Lung (tissue), 17 donors: ENCODE measurements at places on chromosomes 4 and X.
A peak's percentile ranks its signal among the peaks of the same experiment; 100 is the strongest.

- no peak for DNase-seq
Measured at GRCh38 chr4:1784789-1785591, 8.1 kb upstream of the FGFR3 start.

- peak; percentile 24 for DNase-seq
Measured at GRCh38 chrX:2513121-2513664, 12.4 kb upstream of the DHRSX start.

- DNase-seq: no peak
Measured at GRCh38 chr4:26751838-26752237, 108.8 kb upstream of the STIM2 start.

GRCh38 chr4:11566444-11567022 lies 137.8 kb upstream of the HS3ST1 start:
- DNase-seq: no peak

GRCh38 chr4:144360146-144360793 lies 219.8 kb upstream of the GYPA start:
- no peak for DNase-seq

GRCh38 chrX:134180601-134181274 lies 56.2 kb upstream of the CCDC160 start:
- DNase-seq: no peak

DNA sequence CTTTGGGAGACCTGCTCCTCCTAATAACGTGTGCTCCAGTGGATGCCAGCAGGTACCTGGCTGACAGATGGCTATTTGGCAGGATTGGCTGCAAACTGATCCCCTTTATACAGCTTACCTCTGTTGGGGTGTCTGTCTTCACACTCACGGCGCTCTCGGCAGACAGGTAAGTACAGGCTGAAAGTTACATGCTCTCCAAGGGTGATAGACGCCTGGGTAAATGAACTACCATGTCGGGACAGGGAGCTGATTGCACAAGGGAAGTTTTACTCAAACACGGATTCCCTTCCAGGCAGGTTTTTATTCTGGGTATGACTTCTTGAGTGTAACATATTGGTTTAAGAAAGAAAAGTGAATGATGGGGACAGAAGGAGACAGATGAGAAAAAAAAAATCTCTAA lies 836 bp downstream of the GRPR start:
- DNase-seq: no peak

DNA sequence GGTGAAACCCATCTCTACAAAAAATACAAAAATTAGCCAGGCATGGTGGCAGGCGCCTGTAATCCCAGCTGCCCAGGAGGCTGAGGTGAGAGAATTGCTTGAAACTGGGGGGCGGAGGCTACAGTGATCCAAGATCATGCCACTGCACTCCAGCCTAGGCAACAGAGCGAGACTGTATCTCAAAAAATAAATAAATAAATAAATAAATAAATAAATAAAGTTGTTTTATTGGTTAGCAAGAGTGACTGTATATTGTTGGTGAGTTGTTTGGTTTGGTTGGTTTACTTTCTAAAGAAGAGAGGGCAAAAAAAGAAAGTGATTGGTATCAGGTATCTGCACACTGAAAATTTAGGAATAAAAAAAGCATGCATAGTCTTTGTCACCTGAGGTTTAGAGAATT lies 501.0 kb downstream of the RPA4 start:
- DNase-seq: no peak

- no peak for DNase-seq
Measured at GRCh38 chr4:81482326-81482725, 10.6 kb upstream of the RASGEF1B start.

- DNase-seq: peak; percentile 84
Measured at GRCh38 chr4:4395849-4396627, 9.1 kb downstream of the NSG1 start.

DNA sequence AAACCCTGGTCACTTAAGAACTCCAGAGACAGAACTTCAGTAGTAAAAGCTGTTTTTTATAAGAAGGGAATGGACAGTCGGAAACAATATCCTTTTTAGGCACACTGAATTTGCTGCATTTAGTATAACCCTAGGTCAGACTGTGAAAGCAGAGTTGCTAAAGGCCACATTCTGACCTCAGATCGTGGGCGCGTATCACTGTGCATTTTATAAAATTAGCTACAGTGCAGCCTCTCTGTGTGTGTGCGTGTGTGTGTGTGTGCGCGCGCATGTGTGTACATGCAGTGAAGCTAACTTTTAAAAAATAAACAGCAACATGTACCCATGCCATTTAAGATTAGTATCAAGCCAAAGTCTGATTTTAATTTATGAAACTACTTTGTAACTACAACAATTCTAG lies 8.0 kb downstream of the ZNF827 start:
- DNase-seq: no peak

DNA sequence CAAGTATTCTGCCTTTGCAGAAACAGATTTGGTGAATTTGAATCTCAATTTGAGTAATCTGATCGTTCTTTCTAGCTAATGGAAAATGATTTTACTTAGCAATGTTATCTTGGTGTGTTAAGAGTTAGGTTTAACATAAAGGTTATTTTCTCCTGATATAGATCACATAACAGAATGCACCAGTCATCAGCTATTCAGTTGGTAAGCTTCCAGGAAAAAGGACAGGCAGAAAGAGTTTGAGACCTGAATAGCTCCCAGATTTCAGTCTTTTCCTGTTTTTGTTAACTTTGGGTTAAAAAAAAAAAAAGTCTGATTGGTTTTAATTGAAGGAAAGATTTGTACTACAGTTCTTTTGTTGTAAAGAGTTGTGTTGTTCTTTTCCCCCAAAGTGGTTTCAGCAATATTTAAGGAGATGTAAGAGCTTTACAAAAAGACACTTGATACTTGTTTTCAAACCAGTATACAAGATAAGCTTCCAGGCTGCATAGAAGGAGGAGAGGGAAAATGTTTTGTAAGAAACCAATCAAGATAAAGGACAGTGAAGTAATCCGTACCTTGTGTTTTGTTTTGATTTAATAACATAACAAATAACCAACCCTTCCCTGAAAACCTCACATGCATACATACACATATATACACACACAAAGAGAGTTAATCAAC lies 15.3 kb downstream of the PLP1 start:
- no peak for DNase-seq

DNA sequence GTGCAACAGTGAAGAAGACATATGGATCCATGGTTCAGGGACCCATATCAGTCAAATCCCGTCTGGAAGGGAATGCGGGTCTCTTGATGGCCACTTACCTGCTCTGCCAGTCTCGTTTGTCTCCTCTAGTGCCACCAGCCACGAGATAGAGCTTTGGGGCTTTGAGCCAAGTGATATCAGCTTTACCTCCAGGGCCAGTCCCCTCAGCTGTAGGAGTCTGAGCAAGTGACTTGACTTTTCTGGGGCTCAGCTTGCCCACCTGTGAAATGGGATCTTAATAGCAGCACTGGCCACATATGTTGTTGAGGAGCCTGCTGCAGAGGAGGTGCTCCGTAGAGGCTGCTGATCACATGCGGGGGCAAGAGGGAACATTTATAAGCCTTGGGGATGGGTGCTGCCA lies 1.2 kb downstream of the SLC2A9 start:
- no peak for DNase-seq

GRCh38 chrX:115177932-115178331 lies 11.3 kb upstream of the RBMXL3 start:
- no peak for DNase-seq

DNA sequence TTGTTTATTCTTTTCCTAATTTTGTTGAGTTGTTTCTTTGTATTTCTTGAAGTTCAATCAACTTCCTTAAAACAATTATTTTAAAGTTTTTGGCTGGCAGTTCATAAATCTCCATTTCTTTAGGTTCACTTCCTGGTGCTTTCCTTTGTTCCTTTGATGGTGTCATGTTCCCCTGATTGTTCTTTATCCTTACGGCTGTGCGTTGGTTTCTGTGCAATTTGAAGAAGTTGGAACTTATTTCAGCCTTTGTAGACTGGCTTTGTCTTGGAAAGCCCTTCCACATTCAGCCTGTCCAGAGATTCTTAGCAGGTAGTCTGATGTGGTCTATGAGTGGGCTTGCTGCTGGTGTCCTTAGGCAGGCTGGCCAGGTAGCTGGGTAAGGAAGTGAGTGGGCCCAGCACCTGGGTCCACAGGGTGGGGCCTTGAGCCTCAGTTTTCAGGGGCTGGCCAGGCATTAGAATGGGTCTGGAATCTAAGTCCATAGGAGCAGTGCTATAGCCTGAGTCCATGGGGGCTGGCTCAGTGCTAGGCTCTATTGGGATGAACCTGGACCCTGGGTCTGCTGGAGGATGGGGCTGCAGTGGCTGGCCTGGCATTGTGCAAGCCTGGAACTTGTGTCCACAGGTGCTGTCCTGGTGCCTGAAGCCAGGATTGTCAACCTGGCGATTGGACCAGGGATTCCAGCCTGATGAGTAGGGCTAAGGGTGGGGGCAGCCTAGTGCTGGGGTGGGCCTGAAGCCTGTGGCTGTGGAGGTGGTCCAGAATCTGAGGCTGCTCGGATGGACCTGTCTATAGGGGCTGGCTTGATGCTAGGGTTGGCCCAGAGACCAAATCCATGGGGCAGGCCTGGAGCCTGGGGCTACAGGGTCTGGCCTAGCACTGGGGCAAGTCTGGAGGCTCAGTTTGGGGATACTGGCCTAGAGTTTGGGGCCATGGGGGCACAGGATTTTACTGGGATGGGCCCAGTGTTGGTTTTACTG lies 152.4 kb downstream of the STAG2 start:
- DNase-seq: no peak

- no peak for DNase-seq
Measured at GRCh38 chr4:35604252-35604651, 640.1 kb downstream of the ARAP2 start.

DNA sequence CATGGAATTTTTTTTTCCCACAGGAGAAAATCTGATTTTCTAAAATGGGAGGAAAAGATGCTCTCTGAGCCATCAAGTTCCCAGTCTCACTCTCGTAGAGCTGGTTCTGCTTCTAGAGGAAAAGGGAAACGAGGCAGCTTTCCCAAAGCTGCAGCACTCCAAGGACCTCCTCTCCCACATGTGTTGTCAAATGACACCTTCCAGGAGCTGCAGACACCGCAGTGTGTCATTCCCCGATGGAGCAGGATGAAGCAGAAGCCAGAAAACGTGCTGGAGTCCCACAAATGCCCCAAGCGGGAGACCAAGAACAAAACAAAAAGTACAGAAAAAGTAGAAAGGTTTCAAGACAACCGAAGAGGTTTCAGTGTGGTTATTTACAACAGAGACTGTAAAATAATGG lies 348.1 kb downstream of the ARHGAP10 start:
- DNase-seq: no peak

DNA sequence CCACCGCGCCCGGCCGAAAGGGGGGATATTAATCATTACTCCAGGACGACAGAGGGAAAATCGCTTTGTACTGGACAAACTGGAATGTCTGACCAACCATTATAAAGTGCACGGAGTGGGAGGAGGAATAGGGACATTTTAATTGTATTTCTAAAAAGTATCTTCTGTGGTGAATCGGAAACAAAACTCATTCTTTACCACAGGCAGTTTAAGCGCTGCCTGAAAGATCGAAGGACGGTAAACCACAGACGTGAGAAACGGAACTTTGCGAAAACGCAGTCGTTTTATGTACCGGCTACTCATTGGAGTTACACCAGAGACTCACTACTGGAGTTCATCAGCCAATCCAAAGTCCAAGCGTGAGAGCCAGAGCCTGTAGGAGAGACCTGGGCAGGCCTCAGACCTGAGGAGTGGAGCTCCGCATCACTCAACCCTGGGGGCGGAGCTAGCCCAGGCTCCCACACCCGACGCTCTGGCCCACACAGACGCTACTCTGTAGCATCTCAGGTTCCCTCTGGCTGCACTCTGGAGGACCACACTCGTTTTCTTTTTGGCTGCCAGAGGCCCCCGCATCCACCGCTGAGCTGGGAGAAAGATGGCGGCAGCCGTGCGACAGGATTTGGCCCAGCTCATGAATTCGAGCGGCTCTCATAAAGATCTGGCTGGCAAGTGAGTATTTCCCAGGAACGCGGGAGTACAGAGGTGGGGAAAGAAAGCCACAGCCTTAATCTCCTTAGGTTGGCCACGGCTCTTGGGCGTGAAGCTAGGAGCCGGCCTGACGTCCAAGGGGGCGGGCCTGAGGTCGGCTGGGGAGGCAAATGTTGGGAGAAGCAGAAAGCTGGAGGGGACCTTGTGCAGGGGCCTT lies at the start of gene COPS4:
Gene COPS4 (plus strand): TSS at position 554 of the 865 bp plus-strand sequence. CDS start 42 bp downstream, at position 596.
- peak; percentile 100 for DNase-seq

DNA sequence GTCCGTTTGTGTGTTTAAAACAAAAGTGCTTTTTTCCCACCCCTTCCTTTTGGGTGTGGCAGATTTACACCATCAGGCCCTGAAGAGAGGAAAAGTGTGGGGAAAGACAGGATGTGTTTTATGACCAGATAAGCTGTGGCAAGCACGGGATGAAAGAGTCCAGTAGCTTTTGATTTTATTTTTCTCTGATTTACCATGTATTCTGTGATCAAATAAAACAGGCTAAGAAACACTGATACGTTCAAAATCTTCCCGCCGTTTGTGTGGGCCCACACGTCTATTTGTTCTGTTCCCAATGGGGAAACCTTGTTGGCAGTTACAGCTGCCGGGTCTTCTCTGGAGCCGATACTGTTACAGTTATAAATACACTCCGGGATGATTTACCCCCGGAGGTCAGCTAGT lies 10.8 kb downstream of the LRP2BP start:
- peak; percentile 68 for DNase-seq

DNA sequence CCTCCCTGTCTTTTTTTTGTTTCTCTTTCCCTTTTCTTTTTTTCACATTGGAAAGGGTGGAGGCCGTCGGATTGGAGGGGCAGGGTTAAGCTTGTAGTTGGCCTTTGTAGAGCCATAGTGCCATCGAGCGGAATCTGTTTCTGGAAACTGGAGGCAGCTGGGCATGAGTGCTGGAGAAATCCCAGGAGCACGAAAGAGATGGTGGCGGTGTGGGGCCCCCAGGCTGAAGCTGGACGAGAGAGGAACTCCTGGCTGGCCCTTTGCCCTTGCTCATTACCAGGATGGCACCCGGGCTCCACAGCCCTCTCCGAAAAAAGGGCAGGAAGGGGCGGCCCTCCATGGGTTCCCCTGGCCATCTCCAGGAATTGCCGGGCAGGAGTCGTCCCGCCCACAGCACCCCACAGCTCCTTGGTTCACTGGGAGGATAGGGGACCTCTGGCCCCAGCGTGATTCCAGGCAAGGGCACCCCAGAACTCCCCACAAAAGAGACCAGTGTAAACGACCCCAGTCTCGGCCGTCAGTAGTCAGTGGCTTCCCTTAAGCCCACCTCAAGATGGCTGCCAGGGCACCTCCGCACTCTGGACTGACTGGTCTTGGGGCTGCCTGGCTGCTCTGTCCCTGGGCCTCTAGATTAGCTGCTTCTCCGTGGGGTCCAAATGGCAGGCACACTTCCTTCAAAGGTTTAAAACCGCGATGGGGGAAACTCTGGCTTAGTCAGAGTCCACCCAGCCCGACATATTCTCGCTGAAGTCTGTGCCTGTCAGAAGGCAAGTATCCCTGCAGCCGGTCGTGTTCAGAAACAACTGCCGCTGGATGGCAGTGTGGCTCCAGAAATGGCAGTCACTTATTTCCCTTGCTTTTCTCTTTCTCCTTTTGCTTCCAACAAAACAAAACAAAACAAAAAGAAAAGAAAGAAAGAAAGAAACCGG lies 74.1 kb downstream of the NBDY start:
- peak; percentile 58 for DNase-seq

- DNase-seq: no peak
Measured at GRCh38 chrX:45750639-45751038, 550.0 kb upstream of the DIPK2B start.

- no peak for DNase-seq
Measured at GRCh38 chr4:48590884-48591283, 100.8 kb downstream of the ZAR1 start.

- DNase-seq: no peak
Measured at GRCh38 chr4:66591968-66592367, 921.7 kb upstream of the EPHA5 start.

GRCh38 chrX:147917700-147918695 lies 6.3 kb downstream of the FMR1 start:
- no peak for DNase-seq
